ENCODE measurements at places on chromosomes 2 and 18. TPM values are rescaled to one million over a fixed set of nuclear protein-coding genes. Genes with fewer than 3 reads are reported as not detected.
A peak's percentile ranks its signal among the peaks of the same experiment; 100 is the strongest.

DNA sequence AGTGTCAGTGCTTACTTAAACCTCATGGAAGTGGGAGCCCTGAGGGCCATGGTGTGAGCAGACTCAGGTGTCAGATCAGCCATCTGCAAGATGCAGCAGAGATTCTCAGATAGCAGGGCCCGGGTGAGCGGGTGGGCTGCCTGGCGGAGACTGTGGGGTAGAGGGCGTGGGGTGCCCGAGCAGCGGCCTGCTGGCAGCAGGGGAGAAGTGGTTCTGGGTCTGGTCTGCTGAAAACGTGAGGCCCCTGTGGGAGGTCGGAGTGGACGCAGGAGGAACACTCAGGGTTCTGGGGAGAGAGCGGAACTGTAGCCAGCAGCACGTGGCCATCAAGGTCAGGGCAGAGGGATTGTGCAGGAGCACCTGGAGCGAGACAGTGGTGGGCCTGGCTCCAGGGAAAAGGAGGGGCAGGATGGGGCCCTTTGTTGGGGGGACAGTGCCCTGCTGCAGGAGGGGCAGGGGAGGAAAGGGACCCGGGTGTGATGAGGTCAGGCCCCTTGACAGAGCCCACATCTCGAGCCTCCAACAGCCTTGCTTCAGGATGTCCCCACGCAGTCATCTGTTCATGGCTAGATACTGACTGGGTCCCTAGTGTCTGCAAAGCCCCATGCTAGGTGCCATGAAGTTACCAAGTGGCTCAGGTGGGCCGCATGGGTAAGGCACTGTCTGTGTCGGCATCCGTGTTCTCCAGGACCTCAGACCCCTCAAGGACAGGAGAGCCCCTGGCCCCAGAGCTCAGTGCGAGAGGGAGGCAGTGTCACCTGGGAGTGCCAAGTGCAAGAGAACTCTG lies 2.7 kb upstream of the ESPNL start:
- no peak overlapping the region for H3K4me3 ChIP-seq
- DNase-seq: no peak
- no peaks in the 10 kb centered on the region for H3K4me1 ChIP-seq

ELAC1 gene
- 5.9 TPM for total RNA-seq

- no peak overlapping the region for H3K27ac ChIP-seq
- H3K4me1 ChIP-seq: peaks cover 3% of the 10 kb centered on the region
- no peak for DNase-seq
- peaks cover 37% of the 10 kb centered on the region for H3K36me3 ChIP-seq
- no peak overlapping the region for H3K4me3 ChIP-seq
- H3K27me3 ChIP-seq: no peaks in the 10 kb centered on the region
Observed at GRCh38 chr2:121429119-121429903, 101.4 kb upstream of the RNU4ATAC start.

- H3K27me3 ChIP-seq: no peaks in the 10 kb centered on the region
- DNase-seq: no peak
- H3K4me3 ChIP-seq: no peak overlapping the region
- peaks cover 51% of the 10 kb centered on the region for H3K36me3 ChIP-seq
- no peak overlapping the region for H3K27ac ChIP-seq
- peaks cover 34% of the 10 kb centered on the region for H3K4me1 ChIP-seq
Observed at GRCh38 chr2:148719941-148720436, 75.4 kb downstream of the EPC2 start.

DNA sequence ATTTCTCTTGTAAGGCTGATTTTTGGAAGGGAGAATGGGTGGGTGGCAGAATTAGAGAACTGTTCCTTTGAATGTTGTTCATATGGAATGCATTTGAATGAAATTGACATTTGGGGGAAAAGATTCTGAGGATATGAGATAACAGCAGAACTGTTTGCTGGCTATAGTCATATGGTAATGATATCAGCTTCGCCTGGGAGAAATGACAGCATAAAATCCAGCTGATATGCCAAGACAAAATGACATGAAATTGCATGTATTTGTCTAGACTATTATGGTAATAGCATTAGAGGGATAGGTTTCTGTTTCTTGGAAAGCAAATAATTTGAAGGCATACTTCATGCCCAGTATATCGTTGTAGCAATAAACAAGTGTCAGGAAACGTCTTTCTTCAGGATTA lies 150.8 kb upstream of the SPATS2L start:
- no peak overlapping the region for H3K27ac ChIP-seq
- no peaks in the 10 kb centered on the region for H3K36me3 ChIP-seq
- peaks cover 6% of the 10 kb centered on the region for H3K27me3 ChIP-seq
- no peaks in the 10 kb centered on the region for H3K4me1 ChIP-seq

DNA sequence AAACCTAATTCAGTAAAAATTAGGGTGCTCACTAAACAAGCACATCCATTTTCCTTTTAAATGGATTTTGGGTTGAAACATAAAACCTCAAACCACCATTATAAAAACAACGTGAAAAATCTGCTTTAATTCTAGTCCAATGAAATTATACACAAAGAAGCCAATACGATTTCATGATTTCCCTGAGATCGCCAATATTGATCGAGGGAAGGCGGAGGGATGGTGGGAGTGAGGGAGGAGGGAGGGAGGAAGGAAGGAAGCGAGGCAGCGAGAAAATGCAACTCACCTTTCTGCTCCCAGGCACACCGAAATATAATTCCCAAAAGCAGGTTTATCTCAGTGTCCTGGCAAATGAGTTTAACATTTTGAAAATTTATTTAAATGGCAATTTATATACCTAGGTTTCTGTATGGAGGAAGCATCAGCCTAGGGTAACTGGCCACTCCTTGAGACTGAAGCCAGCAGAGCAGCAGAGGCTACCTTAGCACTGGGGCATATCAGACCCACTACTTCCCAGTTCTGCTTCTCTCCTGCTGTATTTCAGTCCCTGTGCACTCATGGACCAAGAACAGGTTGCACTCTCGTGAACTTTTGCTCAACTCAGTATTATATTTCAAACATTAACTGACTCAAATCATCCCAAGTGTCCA lies 2.3 kb upstream of the ONECUT2 start:
- peaks cover 76% of the 10 kb centered on the region for H3K27me3 ChIP-seq
- no peak overlapping the region for H3K27ac ChIP-seq
- no peak for DNase-seq
- peaks cover 28% of the 10 kb centered on the region for H3K36me3 ChIP-seq

DNA sequence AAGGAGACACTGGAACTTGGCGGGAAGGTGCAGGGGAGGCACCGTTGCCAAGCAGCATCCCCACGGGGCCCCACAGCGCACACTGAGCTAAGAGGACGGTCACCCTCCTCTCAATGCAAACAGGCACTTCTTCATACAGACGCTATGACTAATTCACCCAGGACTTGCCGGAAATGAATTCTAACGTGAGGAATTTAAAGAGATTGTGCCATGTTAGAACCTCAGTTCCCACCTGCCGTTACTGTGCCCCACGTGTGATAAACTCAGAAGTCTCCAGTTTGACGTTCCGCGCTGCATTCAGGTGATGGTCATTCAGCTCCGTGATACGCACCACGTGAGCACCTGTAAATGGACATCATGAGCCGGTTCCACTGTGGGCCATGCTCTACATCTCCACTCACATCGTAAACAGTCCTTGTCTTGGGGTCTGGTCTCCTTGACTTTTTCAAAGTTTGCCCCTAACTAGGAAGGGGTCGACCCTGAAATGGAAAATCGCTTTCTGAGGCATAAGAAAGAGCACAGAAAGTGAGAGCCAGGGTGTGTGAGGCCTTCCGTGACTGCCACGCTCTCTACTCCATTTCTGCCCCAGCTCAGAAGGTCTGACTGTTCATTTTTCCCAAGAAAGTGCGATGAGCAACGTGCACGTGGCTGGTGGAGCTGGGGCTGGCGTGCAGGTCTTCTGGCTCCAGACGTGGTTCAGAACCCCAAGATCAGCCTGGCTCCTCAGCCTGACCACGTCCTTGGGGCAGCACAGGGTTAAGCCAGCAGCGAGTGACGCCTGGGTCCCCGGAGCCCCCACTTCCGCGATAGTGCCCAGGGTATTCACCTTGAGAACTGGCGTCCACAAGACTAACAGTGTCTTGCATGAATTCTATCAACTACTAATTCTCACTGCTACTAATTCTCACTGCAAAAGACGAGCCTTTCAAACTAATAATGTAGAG lies 35.1 kb downstream of the TMEM18 start:
- DNase-seq: no peak
- H3K4me3 ChIP-seq: no peak overlapping the region
- peaks cover under 1% of the 10 kb centered on the region for H3K4me1 ChIP-seq
- H3K36me3 ChIP-seq: no peaks in the 10 kb centered on the region

DPP10 gene
- total RNA-seq: not detected

NEUROD1 gene
- total RNA-seq: not detected

GRCh38 chr2:167987558-167987957 lies 259.8 kb downstream of the STK39 start:
- H3K27me3 ChIP-seq: no peaks in the 10 kb centered on the region
- H3K36me3 ChIP-seq: peaks cover 16% of the 10 kb centered on the region

DNA sequence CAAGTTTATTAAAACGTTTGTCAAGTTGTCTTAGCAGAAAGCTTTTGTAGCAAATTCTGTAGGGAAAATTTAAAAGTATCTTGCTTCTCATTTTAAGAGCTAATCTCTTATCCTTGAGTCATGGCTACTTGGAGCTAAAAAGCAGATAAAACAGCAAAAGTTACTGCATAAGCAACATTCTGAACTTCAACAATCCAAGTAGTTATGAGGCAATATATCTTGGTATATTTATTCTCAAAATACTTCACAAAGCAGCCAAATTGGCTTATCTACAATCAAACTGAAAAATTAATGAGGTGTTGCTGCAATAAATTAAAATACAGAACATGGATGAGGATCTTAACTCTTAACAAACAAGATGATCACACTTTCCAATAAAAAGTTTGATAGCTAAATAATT lies 306.5 kb downstream of the PIEZO2 start:
- DNase-seq: no peak
- no peak overlapping the region for H3K4me3 ChIP-seq
- no peaks in the 10 kb centered on the region for H3K36me3 ChIP-seq
- H3K27ac ChIP-seq: no peak overlapping the region
- H3K4me1 ChIP-seq: no peaks in the 10 kb centered on the region
- peaks cover 9% of the 10 kb centered on the region for H3K27me3 ChIP-seq

NYAP2 gene
- total RNA-seq: not detected

LTBP1 gene
- 0.33 TPM for total RNA-seq

GRCh38 chr2:73176205-73176880 lies 26.0 kb upstream of the NOTO start:
- H3K27me3 ChIP-seq: peaks cover 58% of the 10 kb centered on the region
- H3K36me3 ChIP-seq: no peaks in the 10 kb centered on the region
- H3K4me3 ChIP-seq: peak overlapping the region; percentile 77
- no peak for DNase-seq
- H3K4me1 ChIP-seq: peaks cover 20% of the 10 kb centered on the region

DUSP19 gene
- total RNA-seq: 0.93 TPM

DNA sequence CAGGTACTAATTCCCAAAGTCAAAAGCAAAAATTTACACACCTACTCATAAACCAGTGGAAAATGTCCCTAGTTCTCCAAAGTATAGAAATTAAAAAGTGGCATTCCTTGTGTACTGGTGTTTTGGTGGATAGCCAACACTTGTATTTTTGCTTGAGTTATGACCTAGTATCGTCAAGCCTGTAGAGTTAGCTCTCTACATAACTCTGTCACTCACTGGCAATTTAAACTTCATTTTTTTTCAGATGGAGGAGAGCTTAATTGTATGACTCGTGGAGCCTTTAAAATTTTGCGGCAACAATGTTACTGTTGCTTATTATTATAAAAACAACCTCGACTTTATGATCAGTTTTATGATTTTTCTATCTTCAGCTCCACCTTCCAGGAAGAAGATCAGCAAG lies 58.7 kb downstream of the ITGB6 start:
- no peak overlapping the region for H3K4me3 ChIP-seq
- H3K4me1 ChIP-seq: no peaks in the 10 kb centered on the region
- H3K36me3 ChIP-seq: no peaks in the 10 kb centered on the region

- no peaks in the 10 kb centered on the region for H3K36me3 ChIP-seq
- no peak overlapping the region for H3K4me3 ChIP-seq
- peaks cover 51% of the 10 kb centered on the region for H3K27me3 ChIP-seq
- H3K27ac ChIP-seq: no peak overlapping the region
Observed at GRCh38 chr2:136764452-136765255, 691 bp upstream of the THSD7B start.

DNA sequence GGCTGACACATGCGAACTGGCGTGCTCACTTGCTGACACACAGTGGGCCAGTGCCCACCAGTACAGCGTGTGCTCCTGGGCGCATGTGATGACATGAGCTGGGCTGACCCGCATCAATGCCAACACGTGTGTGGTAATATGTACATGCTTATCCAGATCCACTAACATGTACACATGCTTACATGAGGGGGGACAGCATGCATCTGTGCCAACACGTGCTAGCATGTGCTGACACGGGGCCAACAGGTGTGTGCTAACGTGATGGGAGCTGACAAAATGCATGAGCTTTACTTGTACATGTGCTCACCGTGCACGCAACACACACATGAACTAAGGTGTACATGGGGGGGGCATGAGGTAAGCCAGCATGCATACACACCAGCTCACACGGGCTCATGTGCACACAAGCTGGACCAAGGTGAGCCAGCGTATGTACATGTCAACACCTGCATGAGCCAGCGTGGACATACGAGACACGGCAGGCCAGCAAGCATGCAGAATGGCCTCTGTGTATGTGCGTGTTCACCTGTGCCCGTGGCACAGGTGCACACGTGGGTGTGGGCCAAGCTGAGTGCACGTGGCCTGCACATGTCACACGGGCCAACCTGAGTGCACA lies 28.5 kb downstream of the GPC1 start:
- no peaks in the 10 kb centered on the region for H3K4me1 ChIP-seq
- no peak overlapping the region for H3K27ac ChIP-seq
- H3K36me3 ChIP-seq: no peaks in the 10 kb centered on the region
- DNase-seq: no peak
- no peaks in the 10 kb centered on the region for H3K27me3 ChIP-seq
- no peak overlapping the region for H3K4me3 ChIP-seq

- no peaks in the 10 kb centered on the region for H3K27me3 ChIP-seq
- no peak overlapping the region for H3K27ac ChIP-seq
- peaks cover 17% of the 10 kb centered on the region for H3K4me1 ChIP-seq
- DNase-seq: no peak
Observed at GRCh38 chr2:39947294-39948015, 168.4 kb upstream of the THUMPD2 start.

GALM gene
- total RNA-seq: 94.7 TPM

- H3K27me3 ChIP-seq: no peaks in the 10 kb centered on the region
- no peaks in the 10 kb centered on the region for H3K4me1 ChIP-seq
- no peaks in the 10 kb centered on the region for H3K36me3 ChIP-seq
- DNase-seq: no peak
- H3K4me3 ChIP-seq: no peak overlapping the region
- no peak overlapping the region for H3K27ac ChIP-seq
Observed at GRCh38 chr18:29962579-29962978, 1080.0 kb downstream of the DSC3 start.

PPM1B gene
- total RNA-seq: 60.9 TPM

DNA sequence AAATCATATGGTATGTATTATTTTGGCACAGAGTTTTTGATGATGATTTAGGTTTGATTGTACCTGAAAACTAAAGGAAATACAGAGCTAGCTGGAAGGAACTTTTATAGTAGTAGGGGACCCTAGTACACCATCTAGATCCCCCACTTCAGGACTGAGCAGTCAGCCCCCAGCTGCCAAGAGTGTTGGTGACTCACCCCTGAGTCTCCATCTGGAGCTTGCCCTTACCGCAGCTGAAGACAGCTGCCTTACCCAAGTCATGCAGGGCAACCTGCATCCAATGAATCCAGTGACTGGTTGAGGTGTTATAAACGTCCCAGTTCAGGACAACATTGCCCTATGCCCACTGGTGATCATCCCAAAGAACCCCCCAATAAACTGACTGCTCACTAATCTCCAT lies 15.3 kb downstream of the PMS1 start:
- H3K27ac ChIP-seq: no peak overlapping the region
- H3K36me3 ChIP-seq: peaks cover 24% of the 10 kb centered on the region
- no peak for DNase-seq
- no peaks in the 10 kb centered on the region for H3K27me3 ChIP-seq
